ENCODE measurements at places on chromosomes 6 and 20.

- DNase-seq: no peak
Observed at GRCh38 chr20:46260480-46260879, 47.8 kb downstream of the CDH22 start.

- no peak for DNase-seq
Observed at GRCh38 chr6:26130581-26131249, 43.5 kb downstream of the HFE start.

GRCh38 chr6:118965371-118965770, 30.4 kb upstream of the MCM9 start:
- no peak for DNase-seq

- no peak for DNase-seq
Observed at GRCh38 chr6:168838037-168838399, 397.0 kb downstream of the SMOC2 start.

DNA sequence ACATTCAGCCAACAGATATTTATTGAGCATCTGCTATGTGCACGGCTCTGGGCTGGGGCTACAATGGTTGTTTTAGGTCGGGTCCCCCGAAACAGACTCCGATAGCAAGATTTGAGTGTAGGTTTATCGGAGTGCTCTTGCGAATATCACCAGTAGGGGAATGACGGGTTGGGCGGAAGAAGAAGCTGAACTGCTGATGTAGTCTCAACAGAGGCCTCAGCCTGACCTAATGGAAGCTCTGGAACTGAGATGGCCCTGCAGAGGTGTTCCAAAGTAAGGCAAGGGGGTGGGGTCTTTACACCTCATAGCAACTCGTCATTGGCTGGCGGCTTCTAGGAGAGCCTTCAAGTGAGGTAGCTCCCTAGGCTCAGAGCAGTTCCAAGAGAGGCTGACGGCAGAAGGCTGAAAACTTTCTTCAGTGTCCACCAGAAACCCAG, 1.1 kb downstream of the L3MBTL1 start:
- DNase-seq: no peak

DNA sequence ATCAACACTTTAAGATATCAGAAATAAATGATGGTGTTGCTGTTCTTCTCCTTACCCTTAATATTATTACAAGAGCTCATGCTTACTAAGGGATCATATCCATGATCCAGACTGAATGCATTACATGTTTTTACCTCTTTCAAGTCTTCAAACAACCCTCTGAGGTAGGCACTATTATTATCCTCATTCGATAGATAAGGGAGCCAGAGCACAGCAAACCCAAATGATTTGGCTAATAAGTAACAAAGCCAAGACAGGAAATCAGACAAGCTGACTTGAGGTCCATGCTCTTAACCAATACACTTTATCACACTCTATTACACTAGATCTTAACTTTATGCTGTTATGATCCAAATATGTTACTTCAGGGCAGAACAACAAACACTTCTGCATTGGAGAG, 145.9 kb downstream of the RALGAPA2 start:
- no peak for DNase-seq

GRCh38 chr20:7214081-7214740, 446.7 kb downstream of the BMP2 start:
- no peak for DNase-seq

DNA sequence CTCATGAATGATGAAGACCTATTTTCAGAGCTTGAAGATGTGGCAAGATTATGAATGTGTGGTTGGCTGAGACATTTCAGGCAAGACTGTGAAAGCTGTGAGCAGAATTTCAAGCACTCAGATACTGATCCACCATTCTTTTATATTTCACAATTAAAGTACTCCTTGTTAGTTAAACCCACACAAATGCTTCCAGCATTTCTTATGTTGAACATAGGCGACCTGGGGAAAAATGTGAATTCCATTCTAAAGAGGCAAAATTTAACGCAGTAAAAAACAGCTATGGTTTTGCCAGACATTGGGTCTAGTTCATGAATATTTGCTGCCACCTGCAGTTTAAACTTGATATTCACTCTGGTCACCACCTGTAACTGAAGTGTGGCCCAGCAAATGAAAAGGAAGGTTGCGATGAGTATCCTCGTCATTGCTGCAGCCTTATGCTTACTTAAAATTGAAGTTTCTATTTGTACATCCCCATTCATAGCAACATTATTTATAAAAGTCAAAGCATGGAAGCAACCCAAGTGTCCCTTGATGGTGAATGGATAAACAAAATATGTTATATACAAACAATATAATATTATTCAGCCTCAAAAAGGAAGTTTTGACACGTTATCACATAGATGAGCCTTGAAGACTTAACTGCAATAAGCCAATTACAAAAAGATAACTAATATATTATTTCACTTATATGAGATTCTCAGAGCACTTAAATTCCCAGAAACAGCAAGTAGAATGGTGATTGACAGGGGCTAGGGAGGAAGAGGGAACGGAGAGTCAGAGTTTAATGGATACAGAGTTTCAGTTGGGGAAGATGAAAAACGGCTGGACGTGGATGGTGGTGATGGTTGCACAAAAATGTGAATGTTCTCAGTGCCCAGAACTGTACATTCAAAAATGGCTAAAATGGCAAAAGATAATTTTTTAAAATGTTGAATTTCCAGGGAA, 32.4 kb upstream of the FAM184A start:
- DNase-seq: peak; percentile 43

- DNase-seq: no peak
Observed at GRCh38 chr6:105994591-105995390, 91.3 kb upstream of the PRDM1 start.

DNA sequence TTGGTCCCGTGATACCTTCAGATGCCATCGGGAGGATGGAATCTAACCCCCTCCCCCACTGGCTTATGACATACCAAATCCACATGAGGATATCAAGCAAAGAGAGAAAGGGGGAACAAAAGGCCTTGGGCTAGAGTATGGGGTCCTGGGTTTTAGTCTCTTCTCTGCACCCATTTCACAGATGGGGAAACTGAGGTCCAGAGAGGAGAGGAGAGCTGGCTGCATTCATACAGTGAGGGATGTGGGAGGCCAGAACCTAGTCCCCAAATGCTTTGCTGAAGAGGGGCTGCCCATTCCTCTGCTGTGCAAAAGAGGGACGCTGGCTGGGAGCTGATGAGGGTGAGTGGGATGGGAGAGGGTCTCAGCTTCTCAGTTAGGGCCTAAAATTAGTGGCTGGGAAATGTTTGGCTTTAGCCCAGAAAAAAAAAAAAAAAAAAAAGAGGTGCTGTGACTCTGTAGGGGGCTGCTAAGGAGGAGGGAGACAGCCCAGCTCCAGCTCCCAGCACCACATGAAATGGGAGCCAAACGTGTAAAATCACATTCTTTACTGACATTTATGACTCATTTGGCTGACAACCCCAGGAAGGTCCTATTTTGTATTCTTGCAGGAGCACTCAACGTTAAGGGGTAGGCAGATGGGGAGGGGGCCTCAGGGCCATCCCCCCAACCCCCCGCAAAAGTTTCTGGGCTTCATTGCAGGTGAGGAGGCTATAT, 11.9 kb downstream of the XKR7 start:
- DNase-seq: no peak

- no peak for DNase-seq
Observed at GRCh38 chr20:51574248-51575033, 31.9 kb upstream of the NFATC2 start.

DNA sequence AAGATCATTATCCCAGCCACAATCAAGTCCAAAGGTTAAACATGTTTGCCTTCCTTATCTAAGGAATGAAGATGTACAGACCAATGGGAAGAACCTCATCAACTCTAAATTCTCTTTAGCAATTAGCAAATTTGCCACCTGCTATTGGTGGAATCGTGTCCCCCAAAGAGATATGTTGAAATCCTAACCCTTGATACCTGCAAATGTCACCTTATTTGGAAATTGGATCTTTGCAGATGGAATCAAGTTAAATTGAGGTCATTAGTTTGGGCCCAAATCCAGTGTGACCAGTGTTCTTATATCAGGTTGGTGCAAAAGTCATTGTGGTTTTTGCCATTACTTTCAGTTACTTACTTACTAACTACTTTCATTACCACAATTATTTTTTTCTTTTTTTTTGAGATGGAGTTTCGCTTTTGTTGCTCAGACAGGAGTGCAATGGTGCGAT, 31.3 kb downstream of the KLHL31 start:
- no peak for DNase-seq

DNA sequence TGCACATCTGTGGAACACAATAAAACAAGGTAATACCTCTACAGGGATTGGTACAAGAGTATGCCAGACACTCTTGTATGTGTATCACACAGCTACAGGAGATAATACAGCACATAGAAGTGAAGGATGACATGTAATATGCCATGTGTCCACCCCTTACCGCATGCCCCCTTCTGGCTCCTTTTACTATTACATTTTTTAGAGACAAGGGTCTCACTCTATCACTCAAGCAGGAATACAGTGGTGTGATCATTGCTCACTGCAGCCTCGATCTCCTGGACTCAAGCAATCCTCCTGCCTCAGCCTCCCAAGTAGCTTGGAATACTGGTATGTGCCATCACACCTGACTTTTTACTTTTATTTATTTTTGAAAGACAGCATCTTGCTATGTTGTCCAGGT, 4.2 kb upstream of the NCR3 start:
- DNase-seq: peak; percentile 54

GRCh38 chr6:163948250-163948649, 533.7 kb downstream of the QKI start:
- DNase-seq: no peak

- no peak for DNase-seq
Observed at GRCh38 chr6:125808060-125808459, 17.3 kb downstream of the NCOA7 start.

All from COLO829 (cell line).